ENCODE measurements at places on chromosomes 6 and 20.

GRCh38 chr6:36848658-36849441 is 9.6 kb upstream of the CPNE5 start:
- DNase-seq, result no peak

DNA sequence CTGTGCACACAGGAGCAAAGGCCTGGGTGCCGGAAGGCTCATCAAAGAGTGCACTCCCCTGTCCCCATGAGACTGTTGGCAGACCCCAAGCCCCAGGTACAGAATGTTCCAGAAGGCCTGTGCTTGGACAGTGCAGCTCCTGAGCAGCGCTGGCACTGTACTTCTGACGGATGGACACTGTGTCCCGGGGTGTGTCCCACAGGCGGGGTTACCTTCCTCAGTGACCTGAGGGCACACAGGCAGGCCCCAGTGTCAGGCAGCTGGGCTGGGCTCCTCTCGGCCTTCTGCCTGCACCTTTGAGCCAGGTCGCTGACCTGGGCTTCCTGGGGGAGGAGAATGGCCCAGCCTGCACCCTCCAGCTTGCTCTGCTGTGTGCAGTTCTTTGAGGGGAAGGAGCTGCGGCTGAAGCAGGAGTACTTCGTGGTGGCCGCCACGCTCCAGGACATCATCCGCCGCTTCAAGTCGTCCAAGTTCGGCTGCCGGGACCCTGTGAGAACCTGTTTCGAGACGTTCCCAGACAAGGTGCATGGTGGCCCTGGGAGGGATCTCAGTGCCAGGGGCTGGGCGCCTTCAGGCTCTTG is 30.1 kb downstream of the PYGB start:
- no peak for DNase-seq

GRCh38 chr6:110534731-110535492 is 58.5 kb upstream of the SLC22A16 start:
- no peak for DNase-seq

- no peak for DNase-seq
Measured at GRCh38 chr6:151783692-151784091, 23.8 kb upstream of the ESR1 start.

DNA sequence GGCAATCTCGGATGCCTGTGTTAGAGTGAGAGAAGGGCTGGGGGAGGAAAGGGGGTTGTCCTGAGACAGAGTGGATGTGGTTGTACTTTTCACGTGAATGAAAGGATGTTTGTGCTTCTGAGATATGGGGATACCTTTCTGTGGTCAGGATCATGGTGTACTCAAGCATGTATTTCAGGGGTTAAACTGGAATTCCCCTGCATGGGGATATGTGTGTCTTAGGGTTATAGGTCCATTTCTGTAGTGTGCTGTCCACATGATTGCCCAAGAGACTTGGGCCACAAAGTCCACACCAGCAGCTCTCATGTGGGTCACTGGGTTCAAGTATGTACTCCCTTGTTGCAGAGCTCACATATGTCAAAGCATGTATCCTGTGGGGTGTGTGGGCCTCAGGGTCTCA is 10.5 kb downstream of the SYNGAP1 start:
- no peak for DNase-seq

DNA sequence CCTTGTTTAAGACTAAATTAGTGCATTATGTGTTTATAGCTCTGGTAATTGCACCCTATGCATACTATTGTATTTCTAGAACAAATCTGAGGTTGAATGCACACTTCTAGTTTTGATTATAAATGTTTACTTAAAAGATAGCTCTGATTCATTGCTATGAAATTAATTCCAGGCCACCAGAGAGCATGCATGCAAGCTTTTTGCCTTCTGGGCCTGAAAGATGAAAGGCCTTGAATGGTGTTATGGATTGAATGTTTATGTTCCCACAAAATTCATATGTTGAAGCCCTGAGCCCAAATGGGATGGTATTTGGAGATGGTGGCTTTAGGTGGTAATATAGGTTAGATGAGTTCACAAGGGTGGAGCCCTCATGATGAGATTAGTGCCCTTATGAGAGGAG is 695.0 kb upstream of the MAP3K7 start:
- no peak for DNase-seq

DNA sequence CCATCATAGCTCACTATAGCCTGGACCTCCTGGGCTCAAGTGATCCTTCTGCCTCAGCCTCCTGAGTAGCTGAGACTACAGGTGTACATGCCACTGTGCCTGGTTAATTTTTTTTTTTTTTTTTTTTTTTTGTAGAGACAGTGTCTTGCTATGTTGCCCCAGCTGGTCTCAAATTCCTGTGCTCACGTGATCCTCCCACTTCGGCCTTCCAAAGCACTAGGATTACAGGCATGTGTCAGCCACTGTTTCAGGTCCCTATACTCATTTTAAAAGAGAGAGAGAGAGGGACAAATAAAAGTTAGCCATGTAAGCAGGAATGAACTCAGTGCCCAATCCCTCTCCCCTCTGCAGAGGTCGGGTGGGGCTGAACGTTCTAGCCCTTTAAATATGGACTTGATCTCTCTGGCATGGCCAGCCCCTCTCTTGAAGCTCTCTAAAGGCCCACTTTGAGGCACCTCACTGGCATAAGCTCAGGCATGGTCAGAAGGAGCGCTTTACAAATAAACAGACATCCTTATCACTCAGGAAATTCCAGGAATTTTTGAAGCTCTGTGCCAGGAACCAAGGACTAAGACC is 9.0 kb upstream of the SERPINB1 start:
- no peak for DNase-seq

DNA sequence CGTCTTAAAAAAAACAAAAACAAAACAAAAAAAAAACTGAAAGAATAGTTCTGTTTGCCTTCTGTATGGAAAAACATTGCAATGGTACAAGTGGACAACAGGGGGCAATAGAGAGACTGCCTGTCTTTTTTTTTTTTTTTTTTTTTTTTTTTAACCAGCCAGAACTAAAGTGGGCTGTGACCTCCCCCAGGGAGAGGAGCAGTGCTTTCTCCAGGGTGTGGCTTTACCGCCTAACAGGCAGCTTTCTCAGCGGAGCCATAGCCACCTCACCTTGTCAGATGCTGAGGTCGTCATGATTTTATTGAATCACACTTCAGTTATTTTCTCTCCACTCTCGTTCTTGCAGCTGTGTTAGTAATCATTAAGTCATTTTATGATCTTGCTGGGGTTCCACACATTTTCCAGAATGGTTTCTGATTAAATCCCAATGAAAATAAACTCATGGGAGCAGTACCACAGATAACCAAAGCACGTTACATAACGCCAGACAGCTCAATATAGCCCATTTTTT is 78.4 kb downstream of the GMPR start:
- peak; percentile 33 for DNase-seq

DNA sequence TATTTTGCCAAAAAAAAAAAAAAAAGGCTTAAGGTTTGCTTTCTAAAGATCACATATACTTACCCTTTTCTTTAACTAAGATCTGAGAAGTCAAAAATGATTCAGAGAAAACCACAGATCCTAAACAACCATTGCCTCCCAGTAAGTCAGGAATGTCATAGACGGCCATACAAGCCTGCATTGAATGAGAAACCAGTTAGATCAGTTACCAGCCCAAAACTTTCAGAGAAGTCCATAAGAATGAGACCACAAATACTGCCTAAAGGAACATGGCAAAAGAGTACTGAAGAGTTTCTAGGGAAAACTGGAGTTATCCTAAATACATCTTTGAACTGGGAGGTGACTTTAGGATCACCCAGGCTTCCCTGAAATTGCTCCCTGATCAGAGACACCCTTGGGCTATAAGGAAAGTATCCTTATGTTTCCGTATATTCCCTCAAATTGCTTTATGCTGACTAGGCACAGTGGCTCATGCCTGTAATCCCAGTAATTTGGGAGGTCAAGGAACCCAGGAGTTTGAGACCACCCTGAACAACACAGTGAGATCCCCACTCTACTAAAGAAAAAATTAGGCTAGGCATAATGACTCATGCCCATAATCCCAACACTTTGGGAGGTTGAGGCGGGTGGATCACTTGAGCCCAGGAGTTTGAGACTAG is 79.4 kb upstream of the SLC4A11 start:
- DNase-seq, result no peak

GRCh38 chr6:136766274-136766673 is 26.0 kb downstream of the MAP3K5 start:
- no peak for DNase-seq

DNA sequence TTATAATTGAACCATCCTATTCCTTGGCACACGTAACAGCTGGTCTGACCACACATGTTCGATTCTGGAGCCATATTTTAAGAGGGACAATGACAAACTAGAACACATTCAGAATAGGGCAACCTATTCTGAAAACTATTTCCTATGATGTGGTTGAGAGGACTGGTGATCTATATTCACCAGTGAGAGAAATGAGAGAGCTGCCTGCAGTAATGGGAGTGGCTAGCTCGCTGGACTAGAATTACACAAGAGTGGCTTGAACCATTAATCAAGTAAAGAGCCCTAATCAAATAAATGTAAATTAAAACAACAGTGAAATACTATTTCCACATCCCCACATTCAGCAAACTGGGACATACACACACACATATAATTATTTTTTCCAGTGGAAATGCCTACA is 55.3 kb upstream of the LY86 start:
- no peak for DNase-seq

GRCh38 chr6:45115696-45116095 is 212.4 kb upstream of the RUNX2 start:
- DNase-seq, result no peak

DNA sequence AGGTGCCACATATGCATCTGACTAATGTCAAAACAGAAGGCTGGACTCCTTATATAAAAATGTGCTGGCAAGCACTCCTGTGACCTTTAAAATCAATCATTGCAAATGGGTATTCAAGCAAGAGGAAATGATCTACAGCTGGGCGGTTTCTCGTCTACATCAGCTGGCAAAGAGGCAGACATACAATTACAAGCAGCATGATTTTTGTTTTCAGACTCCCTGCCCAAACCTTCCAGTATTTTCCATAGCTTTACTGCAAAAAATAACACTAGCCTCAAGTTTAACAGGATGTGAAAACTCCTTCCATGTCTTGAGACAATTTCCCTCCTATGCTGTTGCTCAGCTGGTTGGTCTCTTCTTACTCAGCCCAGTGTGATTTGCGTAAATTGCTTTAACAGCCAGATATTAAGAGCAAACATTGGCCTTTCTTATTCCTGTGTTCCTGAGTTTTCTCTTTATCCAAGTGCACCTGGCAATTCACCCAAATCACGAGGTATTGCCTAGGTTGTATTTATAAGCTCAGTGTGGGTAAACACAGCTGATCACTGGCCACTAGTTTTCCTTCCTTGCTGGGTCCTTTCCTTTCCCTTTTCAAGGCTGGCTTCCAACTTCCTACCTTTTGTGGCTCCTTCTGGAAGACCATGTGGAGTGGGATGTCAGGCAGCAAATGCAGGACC is 130.4 kb downstream of the MOXD1 start:
- DNase-seq, result no peak

DNA sequence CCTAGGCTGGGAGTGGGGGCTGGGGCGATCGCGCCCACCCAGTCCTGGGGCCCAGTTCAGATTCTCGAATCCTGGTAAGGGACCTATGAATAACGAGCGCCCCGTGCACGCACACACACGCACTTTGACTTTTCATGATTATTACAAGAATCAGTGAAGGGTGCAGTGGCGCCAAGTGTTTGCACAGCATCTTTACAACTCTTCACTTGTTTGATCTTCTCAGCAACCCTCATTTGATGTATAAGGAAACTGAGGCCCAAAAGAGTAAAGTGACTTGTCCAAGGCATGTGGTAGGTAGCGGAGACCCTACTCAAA is 863 bp upstream of the LRFN2 start:
- no peak for DNase-seq

DNA sequence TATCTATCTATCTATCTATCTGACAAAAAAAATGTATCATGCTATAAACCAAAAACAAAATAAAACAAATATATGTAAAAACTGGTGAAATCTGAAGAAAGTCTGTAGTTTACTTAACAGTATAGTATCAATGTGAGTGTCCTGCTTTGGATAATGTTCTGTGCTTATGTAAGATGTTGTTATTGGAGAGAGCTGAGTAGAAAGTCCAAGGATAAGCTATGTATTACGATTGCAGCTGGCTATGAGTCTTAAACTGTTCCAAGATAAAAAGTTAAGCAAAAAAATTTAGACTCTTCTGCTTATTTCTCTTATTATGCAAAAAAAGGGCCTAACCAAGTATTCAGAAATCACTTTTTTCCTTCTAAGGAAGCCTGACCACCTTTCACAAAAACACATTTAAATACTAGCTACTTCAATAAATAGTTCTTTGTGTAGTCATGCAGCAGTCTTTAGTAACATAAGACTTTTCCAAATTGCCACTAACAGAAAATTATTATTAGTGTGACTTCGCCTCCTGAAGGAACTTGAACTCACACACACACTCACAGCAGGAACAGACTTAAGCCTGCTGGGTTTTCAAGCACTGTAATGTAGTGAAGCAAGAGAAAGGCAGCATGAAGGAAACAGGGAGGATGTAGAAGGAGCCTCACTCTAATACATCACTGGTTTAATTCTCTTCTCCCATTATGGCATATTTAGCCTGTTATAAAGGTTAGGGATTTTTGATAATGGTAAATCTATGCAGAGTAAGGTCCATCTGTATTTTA is 265.8 kb upstream of the GJE1 start:
- no peak for DNase-seq

- no peak for DNase-seq
Measured at GRCh38 chr20:49288250-49288751, 10.4 kb upstream of the ZNFX1 start.

GRCh38 chr6:162862462-162862861 is 134.7 kb downstream of the PACRG start:
- no peak for DNase-seq

DNA sequence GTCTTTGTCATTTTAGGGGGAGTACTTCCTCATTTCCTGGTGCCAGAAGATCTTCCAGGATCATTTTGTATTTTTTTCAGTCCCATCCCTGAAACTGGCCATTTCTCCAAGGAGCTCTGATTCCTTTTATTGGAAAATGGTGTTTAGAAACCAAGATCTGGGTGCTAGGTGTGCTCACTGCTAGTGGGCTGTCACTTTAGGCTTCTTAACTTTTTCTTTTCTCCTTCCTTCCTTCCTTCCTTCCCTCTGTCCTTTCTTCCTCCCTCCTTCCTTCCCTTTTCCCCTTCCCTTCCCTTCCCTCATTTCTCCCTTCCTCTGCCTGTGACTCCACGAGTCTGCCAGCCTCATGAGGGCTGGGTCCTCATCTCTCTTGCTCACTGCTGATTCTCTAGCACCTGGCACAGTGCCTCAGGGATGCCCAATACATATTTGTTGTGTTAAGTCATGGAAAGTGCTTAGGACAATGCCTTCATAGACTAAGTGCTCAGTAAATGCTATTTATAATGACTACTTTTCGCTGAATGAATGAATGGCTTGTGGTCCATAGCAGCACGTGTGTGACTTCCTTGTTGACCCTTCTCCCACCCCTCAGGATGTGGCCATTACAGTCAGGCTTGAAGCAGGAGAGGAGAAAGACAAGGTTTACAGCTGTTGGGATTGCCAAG is 36.9 kb downstream of the APCDD1L start:
- no peak for DNase-seq

GRCh38 chr6:112287577-112288225 is 33.3 kb upstream of the LAMA4 start:
- DNase-seq, result no peak

- no peak for DNase-seq
Measured at GRCh38 chr6:126570507-126570906, 230.6 kb downstream of the CENPW start.
